ENCODE measurements at places on chromosomes 5 and 9.

- DNase-seq = no peak
These were observed 20.8 kb downstream of the TMEM245 start for GRCh38 chr9:109098960-109099308.

DNA sequence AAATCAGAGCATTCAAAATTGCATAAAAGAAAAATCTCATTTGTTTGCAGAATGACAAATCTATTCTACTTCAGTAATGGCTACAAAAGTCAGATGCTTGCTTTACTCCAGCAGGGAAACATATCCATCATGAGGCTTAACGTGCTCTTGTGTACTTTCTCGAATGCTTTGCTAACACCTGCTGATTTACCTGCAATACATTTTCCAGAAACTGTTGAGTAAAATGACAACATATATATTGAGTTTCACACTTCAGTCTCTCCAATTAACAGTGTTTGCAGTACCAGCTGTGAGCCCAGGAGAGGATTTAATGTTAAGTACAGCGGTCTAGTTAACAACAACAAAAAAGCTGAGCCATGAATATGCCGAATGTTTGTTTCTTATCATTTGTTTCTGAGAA is 391.5 kb upstream of the SMC2 start:
- DNase-seq = no peak

GRCh38 chr5:64767959-64768357 is 533 bp downstream of the SREK1IP1 start:
- DNase-seq = no peak

- DNase-seq = no peak
These were observed 3.3 kb downstream of the CDK9 start for GRCh38 chr9:127789179-127789578.

GRCh38 chr5:53023969-53024368 is 34.8 kb downstream of the ITGA2 start:
- DNase-seq = no peak

DNA sequence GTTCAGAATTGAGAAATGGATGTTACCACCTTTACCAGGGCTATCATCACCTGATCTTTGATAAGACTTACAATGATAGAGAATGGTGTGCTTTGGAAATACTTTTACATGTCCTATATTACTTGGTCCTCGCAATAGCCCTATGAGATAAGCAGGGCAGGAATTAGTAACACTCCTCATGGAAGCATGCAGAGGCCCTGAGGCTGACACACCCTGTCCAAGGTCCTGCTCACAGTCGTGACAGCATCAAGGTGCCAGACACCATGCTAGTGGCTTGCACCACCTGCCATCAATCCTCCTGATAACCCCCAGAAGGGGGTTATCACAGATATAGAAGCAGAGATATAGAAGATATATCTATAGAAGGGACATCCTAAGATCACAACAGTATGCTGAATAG is 216.8 kb upstream of the TBC1D2 start:
- no peak for DNase-seq

DNA sequence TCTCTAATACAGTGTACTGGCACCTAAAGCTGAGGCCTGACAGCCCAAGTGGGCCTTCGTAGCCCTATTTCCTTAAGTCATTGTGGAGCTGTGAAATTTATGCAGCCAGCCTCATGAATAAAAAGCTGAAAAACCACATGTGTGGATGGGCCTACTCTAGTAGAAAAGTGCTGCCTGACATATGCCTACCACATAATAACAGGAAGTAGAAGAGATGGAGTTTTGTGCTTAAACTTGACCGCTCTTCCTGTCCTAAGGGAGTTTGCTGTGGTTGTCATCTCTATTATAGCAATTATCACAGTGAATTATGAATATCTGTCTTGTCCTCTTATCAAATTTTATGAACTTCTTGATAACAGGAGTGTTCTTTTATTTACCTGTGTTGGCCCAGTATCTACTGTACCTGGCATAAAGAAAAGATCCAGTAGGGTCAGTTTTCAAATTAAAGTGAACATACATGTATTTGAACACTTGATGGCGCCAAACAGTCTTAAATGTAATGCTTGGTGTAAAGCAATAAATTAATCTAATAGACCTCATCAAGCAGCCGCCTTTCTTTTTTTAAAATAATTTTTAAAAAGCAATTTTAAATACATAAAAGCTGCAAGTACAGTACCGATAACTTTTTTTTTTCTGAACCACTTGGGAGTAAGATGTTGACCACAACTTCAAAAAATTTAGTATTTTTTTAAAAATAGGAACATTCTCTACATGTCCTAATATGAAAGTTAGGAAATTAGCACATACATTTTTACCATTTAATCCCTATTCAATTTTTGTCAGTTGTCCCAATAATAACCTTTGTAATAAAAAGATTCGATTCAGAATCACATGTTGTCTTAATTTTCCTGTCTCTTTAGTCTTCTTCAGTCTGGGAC is 51.0 kb downstream of the FKTN start:
- no peak for DNase-seq

GRCh38 chr9:70385426-70385825 is 29.0 kb downstream of the KLF9 start:
- DNase-seq = no peak

- DNase-seq = no peak
These were observed 1.5 kb downstream of the AFF4 start for GRCh38 chr5:132961887-132962286.

DNA sequence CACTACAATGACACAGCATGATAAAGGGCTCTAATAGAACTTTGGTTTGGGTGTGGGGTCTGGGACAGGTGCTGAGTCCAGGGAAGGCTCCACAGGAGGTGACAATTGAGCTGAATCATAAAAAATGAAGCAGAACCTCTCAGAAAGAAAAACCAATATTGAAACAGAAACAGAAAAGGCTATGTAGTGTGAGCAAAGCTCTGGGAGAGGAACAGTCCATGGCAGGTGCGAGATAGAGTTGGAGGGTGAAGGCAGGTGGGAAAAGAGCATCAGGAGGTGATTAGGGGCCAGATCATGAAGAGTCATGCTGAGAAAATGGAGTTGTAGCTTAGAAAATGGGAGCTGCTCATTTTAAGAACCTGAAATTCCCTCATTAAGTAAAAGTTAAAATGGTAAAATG is 164.9 kb downstream of the KCTD16 start:
- DNase-seq = no peak

DNA sequence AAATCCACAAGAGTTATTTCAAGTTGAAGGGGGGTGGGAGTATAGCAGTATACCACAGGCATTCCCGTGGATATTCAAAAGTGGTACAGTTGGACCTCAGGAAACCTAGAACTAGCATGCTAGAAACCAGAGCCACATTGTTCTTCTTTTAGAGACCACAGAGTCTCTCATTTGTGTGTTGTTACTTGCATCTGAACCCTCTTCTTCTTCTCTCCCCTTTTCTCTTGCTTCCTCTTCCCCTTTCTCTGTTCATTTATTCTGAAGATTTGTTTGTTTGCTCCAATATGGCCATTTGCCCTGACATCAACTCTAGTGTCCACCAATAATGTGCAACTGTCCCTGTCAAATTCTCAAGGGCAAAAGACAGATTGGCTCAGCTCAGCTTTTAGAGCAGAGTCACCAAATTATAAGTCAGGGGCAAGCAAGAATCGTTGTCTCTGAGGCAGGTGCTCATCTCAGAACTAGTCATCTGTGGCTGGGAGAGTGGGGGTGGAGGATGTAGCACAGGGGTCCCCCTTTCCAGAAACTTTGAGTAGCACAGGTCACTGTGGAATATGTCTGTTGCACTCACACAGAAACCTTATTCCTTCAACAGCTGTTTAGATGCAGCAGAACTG is 321.1 kb downstream of the ARRDC3 start:
- DNase-seq = no peak

DNA sequence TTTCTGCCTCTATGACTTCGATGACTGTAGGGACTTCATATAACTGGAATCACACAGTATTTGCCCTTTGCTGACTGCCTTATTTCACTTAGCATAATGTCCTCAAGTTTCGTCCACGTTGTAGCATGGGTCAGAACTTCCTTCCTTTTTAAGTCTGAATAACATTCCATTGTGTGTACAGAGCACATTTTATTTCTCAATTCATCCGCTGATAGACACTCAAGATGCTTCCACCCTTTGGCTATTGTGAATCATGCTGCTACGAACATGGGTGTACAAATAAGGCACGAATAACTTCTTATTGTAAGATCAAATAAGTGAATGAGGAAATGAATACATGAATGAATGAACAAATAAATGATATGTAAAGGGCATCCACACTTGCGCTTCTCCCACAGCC is 13.0 kb downstream of the BARX1 start:
- DNase-seq = no peak

GRCh38 chr9:111074395-111074794 is 36.1 kb upstream of the LPAR1 start:
- DNase-seq = no peak
